Fibroblast of villous mesenchyme (primary cell): ENCODE measurements at places on chromosomes 2 and 18. TPM values are rescaled to one million over a fixed set of nuclear protein-coding genes. Genes with fewer than 3 reads are reported as not detected.
A peak's percentile ranks its signal among the peaks of the same experiment; 100 is the strongest.

GRCh38 chr2:160141419-160141818 lies 58.7 kb downstream of the ITGB6 start:
- no peak for DNase-seq

- DNase-seq = no peak
These were observed 53.9 kb downstream of the NCK2 start for GRCh38 chr2:105798595-105798994.

- DNase-seq = peak; percentile 83
These were observed 128.0 kb downstream of the ARL4C start for GRCh38 chr2:234368861-234369261.

DNA sequence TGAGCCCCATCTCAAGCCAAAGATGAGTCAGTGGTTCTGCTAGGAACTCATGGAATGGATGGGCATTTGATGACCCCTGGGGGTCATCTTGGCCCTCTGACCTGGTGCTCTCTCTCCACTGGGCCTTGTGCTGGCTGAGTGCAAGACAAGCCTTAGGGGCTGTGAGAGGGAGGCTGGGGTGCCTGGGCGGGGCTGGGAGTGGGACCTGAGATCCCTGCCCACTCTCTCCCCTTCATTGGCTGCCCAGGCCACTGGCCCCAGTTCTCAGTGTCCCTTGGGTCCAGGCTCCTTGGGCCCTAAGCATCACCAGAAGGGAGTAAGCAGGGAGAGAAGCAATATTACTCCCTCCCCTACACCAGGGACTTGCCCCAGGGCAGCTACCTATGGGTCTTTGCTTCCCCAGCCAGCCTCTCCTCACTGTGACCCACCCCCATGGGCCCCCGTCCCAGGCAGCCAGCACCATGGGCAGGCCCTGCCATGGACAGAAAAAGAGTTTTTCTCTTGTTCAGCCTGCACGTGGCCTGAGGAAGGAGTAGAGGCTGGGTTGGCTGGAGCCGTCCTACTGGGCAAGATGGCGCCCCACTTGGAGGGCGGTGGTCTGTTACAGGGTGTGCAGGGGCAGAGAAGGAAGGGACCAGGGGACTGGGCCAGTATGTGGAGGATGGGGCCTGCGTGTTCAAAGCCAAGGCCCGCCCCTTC lies 33.6 kb downstream of the ATOH8 start:
- no peak for DNase-seq

GRCh38 chr2:187689372-187689771 lies 135.1 kb upstream of the TFPI start:
- DNase-seq = peak; percentile 14

DNA sequence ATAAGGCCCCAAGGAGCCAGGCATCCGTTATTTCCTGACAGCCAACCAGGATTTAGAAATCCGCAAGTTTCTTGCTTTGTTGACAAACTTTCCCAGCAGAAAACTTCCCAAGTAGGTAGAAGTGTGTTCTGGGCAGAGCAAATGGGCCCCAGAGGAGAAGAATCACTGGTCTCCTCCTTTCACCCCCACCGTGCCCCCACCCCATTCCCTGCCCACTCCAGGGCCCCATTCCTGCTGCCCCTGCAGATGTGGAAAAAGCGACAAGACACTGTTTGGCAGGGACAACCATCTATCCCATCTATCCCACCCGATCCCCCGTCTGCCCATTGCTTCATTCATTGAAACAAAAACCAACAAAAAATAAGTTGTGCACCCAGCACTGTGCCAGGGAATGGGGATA lies 10.2 kb upstream of the FAHD2A start:
- DNase-seq = no peak

GRCh38 chr2:191151331-191151730 lies 537 bp upstream of the STAT4 start:
- DNase-seq = no peak

DNA sequence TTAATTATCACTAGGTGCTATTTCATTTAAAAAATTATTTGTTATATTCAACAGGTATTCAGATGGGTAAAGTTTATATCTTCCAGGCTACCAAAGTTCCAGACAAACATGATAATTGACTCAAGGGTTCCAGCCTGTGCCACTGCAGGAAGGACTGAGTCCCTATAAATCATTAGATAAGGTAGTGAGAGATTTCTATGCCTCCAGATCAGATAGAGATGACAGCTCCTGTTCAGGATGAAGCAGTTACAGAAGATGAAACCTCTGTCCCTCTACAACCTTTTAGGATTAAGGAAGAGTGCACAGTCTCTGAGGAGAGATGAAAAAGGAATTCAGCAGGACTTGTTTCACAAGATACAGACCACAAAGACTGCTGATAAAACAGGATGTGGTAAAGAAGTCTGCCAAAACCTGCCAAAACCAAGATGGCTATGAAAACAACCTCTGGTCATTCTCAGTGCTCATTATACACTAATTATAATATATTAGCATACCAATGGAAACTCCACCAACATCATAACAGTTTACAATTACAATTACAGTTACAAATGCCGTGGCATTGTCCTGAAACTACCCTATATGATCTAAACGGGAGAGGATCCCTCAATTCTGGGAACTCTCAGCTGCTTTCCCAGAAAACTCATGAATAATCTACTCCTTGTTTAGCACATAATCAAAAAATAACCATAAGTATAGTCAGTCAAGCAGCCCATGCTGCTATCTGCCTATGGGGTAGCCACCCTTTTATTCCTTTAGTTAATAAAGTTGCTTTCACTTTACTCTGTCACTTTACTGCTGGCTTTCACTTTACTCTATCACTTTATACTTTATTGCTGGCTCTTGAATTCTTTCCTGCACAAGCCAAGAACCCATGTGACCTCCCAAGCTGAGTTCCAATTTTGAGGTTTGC lies 288.5 kb downstream of the PDE11A start:
- peak; percentile 82 for DNase-seq

DNAJC5G gene
- not detected in 2 replicates for total RNA-seq

CDKL4 gene
- 1.9 and 4.3 TPM in 2 replicates for total RNA-seq
